ENCODE measurements at places on chromosomes 16 and 17.

DNA sequence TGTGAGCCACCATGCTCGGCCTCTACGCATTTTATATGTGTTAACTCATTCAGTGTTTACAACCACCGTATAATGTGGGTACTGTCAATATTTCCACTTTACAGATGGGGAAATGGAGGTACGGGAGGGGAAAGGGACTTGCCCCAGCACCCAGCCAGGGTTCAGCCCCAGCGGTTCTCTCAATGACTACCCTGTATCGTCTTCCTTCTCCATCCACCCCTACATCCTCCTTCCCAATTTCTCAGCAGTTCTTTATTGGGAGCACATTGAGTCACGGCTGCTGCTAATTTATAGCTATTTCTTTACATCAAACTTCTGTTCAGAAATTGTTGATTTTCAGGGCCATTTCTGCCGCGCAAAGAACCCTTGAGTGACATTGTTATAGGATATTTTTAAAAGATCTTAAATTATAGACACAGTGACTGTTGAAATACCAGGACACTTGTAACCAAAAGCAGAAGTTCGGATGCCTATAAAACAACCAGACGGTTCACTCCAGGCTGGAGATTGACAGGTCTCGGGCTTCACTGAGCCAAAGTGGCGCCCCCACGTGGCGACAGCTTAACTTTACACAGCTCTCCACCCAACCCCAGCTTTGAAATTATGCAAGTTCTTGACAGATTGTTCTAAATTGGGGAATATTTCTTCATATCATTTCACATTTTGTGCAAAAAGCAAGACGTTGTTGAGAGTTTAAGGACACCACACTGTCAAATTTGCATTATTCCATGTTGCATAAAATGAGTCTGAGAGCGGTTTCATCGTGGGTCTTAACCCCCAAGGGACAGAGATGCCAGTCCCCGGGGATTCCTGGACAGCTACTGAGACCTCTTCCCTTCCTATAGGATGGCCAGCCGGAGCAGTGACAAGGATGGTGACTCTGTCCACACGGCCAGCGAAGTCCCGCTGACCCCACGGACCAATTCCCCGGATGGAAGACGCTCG, 11.8 kb downstream of the SYT17 start:
- DNase-seq, result peak; percentile 14

GRCh38 chr17:82570277-82570676, 50.7 kb downstream of the FOXK2 start:
- no peak for DNase-seq

- DNase-seq, result no peak
These were observed 29.7 kb downstream of the MMD start for GRCh38 chr17:55391764-55392467.

DNA sequence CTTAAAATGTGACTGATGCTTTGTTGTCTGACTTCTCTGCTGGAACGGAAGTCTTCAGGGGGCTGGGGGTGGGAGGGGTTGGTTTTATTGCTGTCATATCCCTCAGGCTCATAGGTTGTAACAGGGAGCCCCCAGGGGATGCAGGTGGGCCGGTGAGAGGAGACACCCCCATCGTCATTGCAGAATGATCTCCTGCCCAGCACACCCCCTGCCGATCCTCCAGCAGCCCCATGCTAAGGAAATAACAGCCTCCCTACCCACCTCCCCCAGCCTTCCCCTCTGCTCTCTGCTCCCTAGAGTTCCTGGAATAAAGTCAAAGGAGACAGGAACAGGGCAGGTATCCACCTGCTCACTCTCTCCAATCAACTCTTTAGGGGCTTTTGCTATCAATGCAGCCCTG, 270.1 kb upstream of the TNRC6C start:
- DNase-seq, result no peak

- DNase-seq, result no peak
These were observed 178.9 kb downstream of the IRX3 start for GRCh38 chr16:54107583-54108202.

DNA sequence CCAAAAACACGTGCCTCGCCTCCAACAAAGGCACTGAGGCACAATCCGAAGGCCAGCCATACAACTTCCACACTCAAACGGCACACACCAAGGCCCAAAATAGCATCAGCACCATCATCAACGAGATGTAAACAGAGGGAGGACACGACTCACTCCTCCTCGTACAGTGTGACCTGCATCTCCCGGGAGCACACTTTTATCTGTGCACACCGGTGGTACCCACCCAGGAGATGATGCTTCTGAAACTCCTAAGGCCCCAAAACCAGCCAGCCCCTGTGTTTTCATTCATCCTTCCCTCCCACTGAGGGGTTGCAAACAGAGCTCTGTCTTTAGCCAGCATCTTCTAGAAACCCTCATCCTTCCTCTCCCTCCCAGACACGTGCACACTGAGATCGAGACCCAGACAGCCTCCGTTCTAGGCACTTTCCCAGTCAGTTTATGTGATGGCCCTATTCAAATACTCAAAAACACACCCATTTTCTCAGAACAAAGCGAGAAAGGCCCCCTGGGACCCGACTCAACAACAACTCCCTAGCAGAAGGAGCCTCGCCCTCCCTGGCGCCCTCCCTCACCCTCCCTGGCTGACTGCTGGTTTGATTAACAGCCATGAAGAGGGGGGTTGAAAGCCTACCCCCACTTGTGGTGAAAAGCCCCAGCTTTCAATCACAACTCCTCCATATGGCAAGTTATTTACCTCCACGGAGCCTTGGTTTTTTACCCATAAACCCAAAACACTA, 76.3 kb downstream of the GAS7 start:
- DNase-seq, result no peak

DNA sequence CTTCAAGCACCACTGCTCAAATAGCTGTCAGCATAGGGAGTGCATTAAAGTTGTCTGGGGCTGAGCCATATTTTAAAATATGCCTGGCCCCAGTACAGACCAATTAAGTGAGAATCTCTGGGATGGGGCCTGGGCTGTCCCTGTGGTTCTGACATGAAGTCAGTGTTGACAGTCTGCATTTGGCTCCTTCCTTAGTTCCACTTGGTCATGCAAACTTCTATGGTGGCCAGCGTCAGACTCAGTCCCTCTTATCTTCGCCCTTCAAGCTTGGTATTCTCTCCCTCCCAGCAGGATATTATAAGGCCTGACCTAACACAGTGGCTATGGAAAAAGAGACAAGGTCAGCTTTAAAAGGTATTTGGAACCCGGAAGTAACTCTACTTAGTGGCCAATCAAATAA, 177.2 kb downstream of the PMP22 start:
- no peak for DNase-seq

DNA sequence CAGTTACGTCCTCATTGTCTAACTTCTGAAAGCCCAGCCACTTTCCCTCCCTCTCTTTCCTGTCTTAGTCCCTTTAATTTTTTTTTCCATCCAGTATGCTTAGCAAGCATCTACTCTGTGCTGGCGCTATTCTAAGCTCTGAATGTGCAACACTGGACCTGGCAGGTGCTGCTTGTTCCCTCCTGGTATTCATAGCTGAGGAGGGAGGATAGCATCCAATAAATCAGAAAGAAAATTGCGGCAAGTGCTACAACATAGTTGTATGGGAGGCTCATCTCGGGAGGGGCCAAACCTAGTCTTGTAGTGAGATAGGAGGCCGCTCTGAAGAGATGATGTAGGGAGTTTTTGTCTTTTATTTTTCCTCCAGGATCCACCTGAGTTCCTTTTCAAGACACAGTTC, 457.3 kb upstream of the HSBP1 start:
- no peak for DNase-seq

DNA sequence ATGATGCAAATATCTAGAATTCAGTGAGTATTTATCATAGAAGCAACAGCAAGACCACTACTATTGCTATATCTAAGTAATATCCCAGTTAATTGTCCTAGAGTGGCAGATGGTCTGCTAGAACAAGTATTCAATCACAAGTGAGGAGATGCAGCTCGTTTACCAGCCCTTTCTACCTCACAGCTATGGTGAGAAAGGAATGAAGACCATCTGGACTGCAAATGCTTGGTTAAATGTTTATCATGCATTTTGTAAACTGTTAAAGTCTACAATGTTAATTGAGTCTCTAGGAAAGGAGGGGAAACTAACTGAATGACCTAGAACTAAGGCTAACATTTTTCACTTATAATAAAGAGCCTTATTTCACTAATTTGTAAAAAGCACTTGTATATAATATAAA, 52.5 kb downstream of the CNOT1 start:
- no peak for DNase-seq

GRCh38 chr17:80925688-80926335, 65.8 kb upstream of the CHMP6 start:
- DNase-seq, result no peak

DNA sequence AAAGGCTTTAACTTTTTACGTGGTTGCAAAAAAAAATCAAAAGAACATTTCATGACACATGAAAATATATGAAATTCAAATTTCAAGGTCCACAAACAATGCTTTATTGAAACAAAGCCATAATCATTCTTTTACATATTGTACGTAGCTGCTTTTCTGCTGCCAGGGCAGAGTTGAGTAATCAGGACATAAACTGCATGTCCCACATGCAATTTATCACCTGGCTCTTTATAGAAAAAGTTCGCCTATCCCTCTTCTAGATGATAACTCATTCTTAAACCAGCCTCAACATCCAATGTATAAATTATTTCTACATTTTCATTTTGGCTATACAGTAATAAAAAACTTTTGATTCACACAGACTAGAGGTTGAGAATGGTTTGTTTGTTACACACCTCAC, 154.9 kb downstream of the AXIN2 start:
- DNase-seq, result no peak

DNA sequence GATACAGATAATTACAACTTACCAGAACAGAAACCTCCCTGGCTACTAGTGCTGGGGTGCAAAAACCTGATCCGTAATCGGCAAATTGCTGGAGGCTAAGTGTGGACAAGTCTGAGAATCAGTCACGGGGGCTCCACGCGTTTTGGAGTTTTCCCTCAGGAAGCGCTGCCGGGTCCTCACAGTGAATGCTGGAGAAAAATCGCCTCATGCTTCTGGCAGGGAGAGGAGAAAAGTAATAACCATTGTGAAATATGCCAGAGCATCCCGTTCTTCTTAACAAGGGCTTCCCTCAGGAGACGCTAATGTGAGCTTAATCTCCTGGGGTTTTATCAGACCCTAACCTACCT, 79.0 kb upstream of the CACNG5 start:
- no peak for DNase-seq

DNA sequence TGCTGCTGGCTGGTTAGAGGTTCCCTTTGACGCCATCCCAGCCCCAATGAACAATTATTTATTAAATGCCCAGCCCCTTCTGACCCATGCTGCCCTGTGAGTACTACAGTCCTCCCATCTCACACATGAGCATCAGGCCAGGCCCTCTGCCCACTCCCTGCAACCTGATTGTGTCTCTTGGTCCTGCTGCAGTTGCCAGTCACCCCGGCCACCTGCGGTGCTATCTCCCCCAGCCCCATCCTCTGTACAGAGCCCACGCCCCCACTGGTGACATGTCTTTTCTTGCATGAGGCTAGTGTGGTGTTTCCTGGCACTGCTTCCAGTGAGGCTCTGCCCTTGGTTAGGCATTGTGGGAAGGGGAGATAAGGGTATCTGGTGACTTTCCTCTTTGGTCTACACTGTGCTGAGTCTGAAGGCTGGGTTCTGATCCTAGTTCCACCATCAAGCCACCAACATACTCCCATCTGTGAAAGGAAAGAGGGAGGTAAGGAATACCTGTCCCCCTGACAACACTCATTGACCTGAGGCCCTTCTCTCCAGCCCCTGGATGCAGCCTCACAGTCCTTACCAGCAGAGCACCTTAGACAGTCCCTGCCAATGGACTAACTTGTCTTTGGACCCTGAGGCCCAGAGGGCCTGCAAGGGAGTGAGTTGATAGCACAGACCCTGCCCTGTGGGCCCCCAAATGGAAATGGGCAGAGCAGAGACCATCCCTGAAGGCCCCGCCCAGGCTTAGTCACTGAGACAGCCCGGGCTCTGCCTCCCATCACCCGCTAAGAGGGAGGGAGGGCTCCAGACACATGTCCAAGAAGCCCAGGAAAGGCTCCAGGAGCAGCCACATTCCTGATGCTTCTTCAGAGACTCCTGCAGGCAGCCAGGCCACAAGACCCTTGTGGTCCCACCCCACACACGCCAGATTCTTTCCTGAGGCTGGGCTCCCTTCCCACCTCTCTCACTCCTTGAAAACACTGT, 11.3 kb downstream of the CX3CL1 start:
- no peak for DNase-seq

DNA sequence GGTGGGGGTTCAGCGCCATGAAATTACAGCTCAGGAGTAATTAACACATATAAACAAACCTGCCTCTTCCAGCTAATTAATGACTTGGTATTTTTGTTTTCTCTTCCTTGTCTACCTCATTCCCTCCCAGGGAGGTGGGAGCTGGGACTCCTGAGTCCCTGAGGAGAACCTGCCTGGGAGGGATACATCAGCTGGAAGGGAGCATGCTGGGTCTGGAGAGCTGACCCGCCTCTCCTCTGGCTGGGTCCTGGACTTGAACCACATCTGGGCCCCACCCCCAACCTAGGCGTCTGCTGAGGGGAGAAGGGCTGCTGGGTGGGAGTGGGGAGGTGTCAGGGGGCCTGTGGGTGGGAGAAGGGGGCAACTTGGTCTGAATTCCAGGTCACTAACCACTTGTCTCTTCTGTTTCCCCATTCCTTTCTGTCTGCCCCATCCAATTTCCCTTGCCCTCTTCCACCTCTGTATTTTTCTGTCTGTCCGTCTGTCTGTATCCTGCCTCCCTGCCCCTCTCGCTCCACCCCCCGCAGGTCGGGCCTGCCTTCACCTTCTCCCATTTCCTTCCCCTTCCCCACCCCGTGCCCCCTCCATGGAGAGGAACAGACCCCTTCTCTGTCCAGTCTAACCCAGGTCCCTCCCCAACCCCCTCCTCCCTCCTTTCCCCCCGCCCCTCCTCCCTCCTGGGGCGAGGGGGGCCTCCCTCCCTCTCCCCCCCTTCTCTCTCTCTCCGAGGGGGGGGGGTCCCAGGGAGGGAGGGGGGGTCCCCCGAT, at the start of gene NLGN2:
NLGN2 (plus strand) TSS at position 361 of the 767 bp plus-strand sequence. CDS start 411 bp downstream, outside the sequence.
- no peak for DNase-seq

DNA sequence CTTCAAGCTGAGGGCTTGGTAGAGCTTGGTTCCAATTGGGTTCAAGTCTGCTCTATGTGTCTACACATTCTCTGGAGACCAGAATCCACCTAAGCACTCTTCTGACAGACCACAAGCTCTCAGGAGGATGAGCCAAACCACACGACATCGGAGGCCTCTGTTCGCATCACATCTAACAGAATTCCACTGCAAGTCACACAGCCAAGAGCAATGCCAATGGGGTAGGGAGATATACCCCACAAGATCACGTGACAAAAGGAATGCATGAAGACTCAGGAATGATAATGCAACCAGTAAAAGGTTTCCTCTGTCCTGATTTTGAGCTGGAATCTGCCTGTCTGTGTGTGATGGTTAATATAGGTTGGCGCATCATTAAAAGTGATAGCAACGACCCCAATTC, 46.6 kb upstream of the RPL38 start:
- DNase-seq, result no peak

DNA sequence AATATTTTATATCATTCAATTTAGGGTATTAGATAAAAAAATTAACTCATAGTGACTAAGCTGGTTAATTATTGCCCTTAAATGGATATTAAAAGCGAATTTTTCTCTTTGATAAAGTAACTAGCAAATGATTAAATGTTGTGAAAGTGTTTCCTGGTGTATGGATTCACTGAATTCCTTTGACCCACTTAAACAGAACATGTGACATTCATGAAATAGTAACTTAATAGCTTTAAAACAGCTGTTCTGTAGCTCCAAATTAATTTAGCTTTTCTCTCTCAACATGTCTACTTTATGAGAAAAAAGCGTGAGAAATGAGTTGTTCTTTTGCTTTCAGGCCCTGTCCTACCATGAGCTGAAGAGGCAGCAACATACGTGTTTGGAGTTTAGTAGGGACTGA, 36.4 kb upstream of the APPBP2 start:
- DNase-seq, result no peak
